Stimulated activated CD8-positive, alpha-beta memory T cell treated with anti-CD3 and anti-CD28 coated beads, Interleukin-7, amount 100 ng/mL, for 1 hour (primary cell): ENCODE measurements at places on chromosomes 6 and 20.

- no peak for DNase-seq
These were observed 20.4 kb downstream of the VNN1 start for GRCh38 chr6:132693478-132693877.

DNA sequence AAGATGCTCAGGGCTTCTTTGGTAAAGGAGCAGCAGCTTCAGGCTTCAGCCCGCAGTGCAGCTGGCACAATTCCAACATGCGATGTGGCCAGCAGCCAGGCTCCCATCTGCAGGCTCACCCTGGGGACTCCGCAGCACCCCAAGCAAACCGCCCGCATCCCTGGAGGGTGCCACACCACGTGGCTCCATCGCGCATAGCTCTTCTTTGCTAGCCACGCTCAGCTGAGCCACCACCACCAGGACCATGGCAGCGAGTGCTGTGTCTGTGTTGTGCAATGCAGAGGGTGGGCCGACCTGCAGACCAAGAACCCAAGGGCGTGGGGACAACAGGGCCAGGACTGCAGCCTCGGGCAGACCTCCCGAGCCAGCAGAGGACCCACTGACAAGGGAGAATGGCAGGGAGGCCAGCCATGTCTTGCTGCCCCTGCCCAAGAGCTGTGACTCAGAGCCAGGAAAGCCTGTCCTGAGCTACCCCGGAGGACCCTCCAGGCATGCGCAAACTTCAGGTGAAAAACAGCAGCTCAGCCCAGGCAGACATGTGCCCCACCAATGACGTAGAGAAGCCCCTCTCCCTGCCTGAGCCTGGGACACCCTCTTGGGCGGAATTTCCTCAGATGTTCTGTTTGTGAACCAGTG, 87.8 kb downstream of the GINS1 start:
- no peak for DNase-seq

- DNase-seq, result no peak
These were observed 637.0 kb downstream of the COL12A1 start for GRCh38 chr6:74568861-74569260.

DNA sequence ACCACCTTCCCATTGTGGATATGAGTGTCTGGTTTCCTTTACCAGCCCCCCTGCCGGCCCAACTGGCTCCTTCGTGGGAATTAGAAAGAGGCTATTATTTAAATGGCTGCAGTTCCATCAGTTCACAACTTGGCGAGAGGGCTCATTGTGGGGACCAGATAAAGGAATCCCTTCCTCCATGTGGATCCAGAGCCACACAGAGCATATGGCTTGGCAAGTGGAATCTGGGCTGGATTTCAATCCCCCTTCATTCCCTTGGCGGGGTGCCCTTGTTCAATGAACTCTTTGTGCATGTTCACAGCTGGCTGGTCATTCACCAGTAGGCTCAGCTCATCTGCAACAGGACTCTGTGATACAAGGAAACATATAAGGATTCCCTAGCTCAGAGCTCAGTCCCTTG, 140.6 kb downstream of the OPN5 start:
- DNase-seq, result no peak

DNA sequence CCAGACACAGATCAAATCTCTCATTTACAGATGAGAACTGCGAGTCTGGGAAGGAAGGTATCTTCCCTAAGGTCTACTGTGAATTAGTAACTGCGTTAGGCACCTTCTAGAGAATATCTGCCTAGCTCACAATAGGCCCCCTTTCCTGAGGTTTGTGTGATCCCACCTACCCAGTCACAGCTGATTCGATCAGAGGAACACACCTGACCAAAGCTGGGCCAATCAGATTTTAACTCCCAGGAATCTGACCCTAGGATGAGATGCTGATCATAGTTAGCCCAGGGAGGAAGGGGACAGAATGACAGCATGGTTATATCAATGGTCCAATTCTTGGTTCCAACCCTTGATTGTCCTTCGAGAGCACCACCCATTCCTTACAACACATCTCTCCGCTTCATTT, 7.4 kb upstream of the CCDC167 start:
- DNase-seq, result no peak

DNA sequence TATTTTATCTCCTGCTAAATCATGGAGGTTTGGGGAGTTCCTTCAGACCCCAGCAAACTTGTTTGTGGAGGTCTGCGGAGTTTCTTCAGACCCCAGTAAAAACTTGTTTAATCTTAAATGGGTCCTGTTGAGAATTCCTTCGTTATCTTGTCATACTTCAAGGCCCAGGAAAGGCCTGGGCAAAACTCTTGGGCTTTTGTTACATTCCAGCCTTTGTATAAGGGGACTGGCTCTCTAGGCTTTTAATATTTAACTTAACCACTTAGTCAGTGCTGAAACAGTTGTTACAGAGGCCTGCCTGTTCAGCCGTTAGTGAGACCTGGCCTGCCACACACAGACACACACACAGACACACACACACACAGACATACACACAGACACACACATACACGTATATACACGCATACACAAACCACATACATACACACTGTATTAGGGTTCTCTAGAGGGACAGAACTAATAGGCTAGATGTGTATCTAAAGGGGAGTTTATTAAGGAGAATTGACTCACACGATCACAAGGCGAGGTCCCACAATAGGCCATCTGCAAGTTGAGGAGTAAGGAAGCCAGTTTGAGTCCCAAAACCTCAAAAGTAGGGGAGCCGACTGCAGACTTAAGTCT, 21.3 kb upstream of the CST3 start:
- no peak for DNase-seq

- DNase-seq, result no peak
These were observed 54.8 kb upstream of the KCNG1 start for GRCh38 chr20:51077686-51078060.

GRCh38 chr20:53852691-53853090, 217.7 kb downstream of the BCAS1 start:
- DNase-seq, result no peak

- no peak for DNase-seq
These were observed 79.1 kb downstream of the LYRM2 start for GRCh38 chr6:89559487-89559886.

DNA sequence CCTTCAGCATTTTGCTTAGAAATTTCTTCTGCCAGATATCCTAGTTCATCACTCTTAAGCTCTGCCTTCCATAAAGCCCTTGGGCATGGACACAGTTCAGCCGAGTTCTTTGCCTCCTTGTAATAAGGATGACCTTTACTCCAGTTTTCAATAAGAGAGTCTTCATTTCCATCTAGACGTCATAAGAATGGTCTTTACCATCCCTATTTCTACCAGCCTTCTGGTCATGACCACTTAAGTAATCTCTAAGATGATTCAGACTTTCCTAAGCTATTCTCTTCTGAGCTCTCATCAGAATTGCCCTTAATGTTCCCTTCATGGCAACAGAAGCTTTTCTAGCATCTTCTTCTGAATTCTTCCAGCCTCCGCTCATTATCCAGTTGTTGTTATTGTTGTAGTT, 126.1 kb downstream of the TFAP2C start:
- DNase-seq, result no peak

- DNase-seq, result no peak
These were observed 628.3 kb downstream of the MMUT start for GRCh38 chr6:48834706-48835105.

GRCh38 chr20:62449951-62450691, 22.8 kb upstream of the RBBP8NL start:
- no peak for DNase-seq

DNA sequence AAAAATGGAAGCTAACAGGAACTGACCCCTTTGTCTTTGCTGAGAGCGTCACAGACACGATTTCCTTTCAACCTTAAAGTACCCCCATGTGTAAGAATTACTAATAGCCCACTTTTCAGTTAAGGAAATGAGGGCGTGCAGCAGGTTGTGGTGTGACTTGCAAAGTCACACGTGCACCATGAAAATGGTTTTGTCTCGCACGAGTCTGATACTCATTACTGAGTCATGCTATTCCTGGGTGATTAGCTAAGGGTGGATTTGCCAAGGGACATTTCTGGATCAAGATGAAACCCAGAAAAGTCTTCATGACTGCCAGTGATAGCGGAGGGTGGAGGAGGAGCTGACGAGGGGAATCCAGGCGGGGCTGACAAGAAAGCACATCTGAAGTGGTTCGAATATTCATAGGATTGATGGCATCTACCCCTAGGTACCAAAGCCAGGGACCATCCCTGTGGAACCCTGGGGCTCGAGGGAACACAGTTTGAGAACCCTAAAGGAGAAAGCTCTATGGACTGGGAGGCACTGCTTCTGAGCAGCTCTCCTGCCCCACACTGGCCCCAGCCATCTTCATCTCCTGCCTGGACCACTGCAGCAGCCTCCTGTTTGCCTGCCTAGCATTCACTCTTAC, 12.1 kb upstream of the NFATC2 start:
- no peak for DNase-seq

GRCh38 chr6:6885521-6886170, 222.1 kb upstream of the RREB1 start:
- no peak for DNase-seq

DNA sequence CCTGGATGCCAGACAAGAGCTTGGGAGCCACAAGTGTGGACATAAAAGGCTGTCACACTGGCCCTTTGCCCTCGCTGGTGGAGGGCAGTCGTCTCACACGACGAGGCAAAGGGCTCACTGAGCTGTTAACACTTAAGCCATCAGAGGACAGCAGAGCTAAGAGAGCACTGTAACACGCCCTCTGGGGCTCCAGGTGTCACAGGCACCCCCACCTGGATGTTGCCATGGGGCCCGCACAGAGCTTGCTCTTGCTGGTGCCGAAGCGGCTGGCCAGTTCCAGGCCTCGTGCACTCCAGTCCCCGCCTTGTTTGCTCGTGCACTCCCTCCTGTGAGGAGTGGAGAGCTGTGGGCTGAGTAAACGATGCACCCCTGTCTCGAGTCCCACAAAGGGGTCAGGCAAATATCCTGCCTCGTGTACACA, 37.4 kb downstream of the SLC35D3 start:
- no peak for DNase-seq

DNA sequence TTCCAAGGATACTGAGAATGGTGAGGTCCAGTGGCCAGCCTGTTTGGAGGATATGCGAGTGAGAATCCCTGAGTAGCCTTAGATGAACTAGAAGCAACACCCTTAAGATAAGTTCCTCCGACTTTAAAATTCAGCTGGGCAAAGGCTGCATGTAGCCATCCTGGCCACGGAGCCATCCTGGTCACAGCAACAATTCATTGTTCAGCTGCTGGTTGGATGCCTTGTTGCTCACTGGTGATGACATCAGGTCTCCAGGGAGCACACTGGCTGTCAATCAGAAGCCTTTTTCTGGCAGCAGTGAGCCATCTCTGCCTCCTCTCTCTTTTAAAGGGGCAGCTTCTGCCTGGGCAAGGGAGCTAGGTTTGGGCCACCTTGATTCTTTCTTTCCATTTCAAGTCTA, 22.4 kb upstream of the RIMS4 start:
- DNase-seq, result no peak

GRCh38 chr6:37493661-37493995, 6.1 kb downstream of the CCDC167 start:
- DNase-seq, result no peak

GRCh38 chr6:16911088-16911487, 149.8 kb upstream of the ATXN1 start:
- DNase-seq, result no peak

- DNase-seq, result no peak
These were observed 46.3 kb upstream of the SCML4 start for GRCh38 chr6:107870381-107870780.

GRCh38 chr20:49503176-49503575, 20.7 kb upstream of the KCNB1 start:
- no peak for DNase-seq

DNA sequence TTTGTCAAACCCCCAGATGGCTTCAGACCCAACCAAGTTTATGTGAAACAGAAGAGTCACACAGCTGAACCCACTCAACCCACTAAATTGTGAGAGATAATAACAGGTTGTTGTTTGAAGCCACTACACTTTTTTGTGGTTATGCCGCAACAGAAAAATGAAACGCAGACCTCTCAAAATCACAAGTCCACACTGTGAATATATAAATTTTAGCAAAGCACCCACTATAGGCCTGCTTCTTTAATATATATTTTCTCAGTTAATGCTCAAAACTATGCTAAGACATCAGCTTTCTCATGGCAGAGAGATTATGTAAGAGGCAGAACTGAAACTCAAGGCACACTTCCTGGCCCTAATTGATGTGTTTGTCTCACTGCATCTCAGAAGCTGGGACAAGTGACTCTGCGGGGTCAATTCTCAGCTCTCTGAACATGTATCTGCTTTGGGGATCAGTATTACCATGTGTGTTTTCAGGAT, 27.7 kb downstream of the MAP3K5 start:
- DNase-seq, result no peak

DNA sequence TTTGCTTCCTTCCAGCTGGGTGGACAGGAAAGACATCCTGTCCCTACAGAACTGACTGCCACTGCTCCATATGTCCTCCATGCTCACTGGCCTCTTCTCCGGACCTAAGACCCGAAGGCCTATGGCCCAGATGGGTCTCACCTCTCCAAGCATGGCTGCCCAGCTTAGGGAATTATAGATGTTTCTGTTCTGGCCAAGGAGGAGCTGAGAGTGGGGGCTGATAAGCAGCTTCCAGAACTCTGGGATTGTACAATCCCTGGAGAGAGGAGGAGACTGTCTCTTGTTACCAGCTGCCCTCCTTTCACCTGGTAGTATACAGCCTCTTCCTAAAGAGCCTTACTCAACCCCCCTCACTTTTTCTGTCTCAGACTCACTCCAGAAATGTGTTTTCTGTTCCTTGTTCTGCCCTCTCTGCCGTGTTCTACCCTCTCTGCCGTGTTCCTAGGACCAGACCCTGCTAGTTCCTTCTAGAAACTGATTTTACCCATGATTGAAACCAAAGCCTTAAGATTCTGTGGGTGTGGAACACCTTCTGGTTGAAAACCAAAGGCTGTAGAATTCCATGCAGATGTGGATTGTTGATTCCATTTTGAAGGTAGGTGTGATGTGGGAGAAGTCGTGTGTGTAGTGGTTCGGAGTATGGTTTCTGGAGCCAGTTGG, 28.7 kb downstream of the ANKS1A start:
- DNase-seq, result no peak

GRCh38 chr20:10660661-10661060, 13.1 kb downstream of the JAG1 start:
- no peak for DNase-seq

GRCh38 chr6:54481091-54481490, 172.8 kb downstream of the TINAG start:
- DNase-seq, result no peak

GRCh38 chr20:52290569-52290968, 99.0 kb upstream of the ZFP64 start:
- DNase-seq, result no peak
